ENCODE measurements at places on chromosomes 16 and 17. TPM values are rescaled to one million over a fixed set of nuclear protein-coding genes. Genes with fewer than 3 reads are reported as not detected.

DNA sequence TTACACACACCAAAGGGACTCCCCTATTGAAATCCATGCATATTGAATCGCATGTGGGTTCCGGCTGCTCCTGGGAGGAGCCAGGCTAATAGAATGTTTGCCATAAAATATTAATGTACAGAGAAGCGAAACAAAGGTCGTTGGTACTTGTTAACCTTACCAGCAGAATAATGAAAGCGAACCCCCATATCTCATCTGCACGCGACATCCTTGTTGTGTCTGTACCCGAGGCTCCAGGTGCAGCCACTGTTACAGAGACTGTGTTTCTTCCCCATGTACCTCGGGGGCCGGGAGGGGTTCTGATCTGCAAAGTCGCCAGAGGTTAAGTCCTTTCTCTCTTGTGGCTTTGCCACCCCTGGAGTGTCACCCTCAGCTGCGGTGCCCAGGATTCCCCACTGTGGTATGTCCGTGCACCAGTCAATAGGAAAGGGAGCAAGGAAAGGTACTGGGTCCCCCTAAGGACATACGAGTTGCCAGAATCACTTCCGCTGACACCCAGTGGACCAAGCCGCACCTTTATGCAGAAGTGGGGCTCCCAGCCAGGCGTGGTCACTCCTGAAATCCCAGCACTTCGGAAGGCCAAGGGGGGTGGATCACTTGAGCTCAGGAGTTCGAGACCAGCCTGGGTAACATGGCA lies 2.2 kb downstream of the GAA start:
- DNase-seq, result no peak

DNA sequence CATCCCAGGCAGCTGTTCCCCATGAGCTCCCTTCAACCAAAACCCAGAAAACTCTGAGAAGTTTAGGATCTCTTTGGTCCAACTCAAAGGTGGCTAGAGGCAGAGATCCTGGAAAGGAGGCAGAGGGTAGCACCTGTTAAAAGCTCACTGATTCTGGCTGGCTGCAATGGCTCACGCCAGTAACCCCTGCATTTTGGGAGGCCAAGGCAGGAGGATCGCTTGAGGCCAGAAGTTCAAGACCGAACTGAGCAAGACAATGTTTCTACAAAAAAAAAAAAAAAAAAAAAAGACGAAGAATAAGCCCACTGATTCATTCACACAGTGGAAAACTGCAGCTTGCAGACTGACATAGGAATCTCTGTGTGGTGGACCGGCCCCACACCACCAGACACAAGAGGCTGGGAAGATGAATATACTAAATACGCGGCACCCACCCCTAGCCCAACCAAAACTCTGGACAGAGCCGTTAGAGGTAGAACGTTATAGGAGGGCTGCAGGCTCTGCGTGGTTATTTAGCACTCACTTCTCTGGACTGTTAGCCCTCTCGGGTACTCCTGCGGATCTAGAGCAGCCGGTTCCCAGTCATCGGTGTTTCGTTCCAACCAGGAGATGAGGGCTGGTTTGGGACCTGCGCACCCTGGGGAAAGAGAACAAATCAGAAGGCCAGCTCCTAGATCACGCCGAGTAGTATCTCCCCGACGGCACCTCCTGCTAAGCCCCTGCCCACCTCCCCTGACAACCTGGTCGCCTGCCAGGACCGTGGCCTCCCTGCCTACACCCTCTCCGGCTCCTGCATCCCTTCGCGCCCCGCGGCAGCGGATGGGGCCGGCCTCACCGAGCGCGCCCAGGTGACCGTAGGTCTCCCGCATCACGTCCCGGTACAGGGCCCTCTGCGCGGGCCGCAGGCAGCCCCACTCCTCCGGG lies 925 bp downstream of the ZNF689 start:
- peak; percentile 17 for DNase-seq

GRCh38 chr17:49690256-49690655 lies 12.4 kb upstream of the SPOP start:
- no peak for DNase-seq

- no peak for DNase-seq
These were observed 36.7 kb downstream of the KIAA0753 start for GRCh38 chr17:6603744-6604325.

GRCh38 chr16:2529961-2530628 lies 1.1 kb downstream of the CEMP1 start:
- DNase-seq, result no peak

DNA sequence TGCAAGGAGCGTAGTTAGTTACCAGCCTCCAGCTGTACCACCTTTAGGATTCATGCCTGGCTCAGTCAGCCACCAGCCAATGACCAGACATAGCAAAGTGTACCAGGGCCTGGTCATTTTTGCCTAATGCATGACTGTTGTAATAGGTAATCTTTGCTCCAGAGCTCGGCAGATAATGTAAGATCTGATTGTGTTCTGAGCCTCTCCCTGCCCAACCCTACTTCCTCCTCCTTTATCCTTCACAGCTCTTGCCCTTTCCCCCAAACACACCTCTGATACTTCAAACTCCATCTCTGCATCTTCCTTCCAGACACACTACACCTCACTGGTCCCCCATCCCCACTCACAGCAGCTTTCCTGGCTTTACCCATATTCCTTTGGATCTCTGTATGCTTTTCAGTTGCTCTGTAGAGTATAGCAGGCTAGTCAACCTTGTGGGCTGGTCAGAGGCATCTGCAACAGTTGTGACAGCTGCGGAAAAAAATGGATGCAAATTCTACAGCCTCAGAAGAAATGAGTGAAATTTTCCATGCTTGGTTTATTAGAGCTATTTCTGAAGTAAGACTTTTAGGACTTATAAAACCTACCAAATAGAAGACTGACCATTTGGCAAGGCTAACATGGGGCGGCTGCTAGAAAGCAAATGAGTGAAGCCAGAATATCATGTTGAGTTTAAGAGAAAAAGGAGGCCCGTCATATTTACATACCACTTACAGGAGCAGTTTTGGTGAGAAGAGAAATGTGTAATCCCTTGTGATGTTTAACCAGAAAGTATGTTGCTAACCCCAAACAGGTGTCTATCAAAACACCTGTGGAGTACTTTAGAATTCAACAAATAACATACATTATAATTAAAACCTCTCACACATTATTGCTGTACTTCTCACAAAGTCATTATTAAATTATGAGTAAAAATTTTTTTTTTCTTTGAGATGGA lies 19.9 kb upstream of the C16orf87 start:
- DNase-seq, result no peak

DNA sequence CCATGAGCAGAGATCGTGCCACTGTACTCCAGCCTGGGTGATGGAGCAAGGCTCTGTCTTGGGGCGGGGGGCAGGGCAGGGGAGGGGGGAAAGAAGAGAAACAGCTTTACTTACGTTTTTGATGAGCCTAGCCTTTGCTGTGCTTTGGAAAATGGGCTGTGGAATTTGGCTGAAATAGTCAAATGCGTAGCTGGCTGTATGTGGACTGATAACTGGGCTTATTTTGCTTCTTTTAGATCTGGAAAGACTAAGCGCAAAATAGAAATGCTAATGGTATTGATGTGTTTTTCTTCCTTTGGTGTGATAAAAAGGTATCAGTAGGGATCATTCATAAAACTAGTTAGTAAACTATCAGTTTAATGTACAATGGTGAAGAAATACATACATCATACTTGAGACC lies 346.4 kb downstream of the WWOX start:
- no peak for DNase-seq

- peak; percentile 86 for DNase-seq
These were observed 22.1 kb downstream of the FCSK start for GRCh38 chr16:70476272-70477020.

- no peak for DNase-seq
These were observed 121.5 kb downstream of the PCTP start for GRCh38 chr17:55872374-55872773.

- no peak for DNase-seq
These were observed 13.9 kb upstream of the CYTH1 start for GRCh38 chr17:78795861-78796516.

- no peak for DNase-seq
These were observed 20.0 kb upstream of the WFIKKN1 start for GRCh38 chr16:610513-611381.

- DNase-seq, result no peak
These were observed 19.4 kb downstream of the CLUH start for GRCh38 chr17:2691965-2692780.

GRCh38 chr16:70661534-70661917 lies 15.2 kb downstream of the IL34 start:
- no peak for DNase-seq

DNA sequence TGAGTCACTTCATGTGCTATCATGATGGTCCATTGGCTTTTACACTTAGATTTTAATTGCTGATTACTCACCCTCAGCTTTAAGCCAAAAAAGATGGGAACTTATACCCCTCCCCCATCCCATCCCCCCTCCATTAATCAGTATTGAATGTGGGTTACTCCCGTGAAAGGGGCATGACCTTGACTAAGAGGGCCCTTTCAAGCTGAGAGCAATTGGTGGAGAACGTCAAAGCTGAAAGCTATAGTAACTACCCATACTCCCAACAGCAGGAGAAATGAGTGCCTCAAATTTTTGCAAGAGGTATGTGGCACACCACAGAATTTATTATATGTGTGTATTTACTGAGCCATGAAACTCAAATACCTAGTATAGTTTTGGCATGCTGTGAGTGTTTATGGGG lies 99.7 kb upstream of the CDH8 start:
- no peak for DNase-seq

GRCh38 chr16:12210258-12210880 lies 233.8 kb downstream of the SNX29 start:
- no peak for DNase-seq

- no peak for DNase-seq
These were observed 21.1 kb downstream of the CSNK2A2 start for GRCh38 chr16:58176608-58177352.

MPO gene
- not detected for total RNA-seq

TPSG1 gene
- not detected for total RNA-seq
